ENCODE measurements at places on chromosomes 6 and 20. TPM values are rescaled to one million over a fixed set of nuclear protein-coding genes. Genes with fewer than 3 reads are reported as not detected.
A peak's percentile ranks its signal among the peaks of the same experiment; 100 is the strongest.

SLC13A3 gene
- 1.8 TPM for total RNA-seq

IFT52 gene
- 37.3 TPM for total RNA-seq

SLC17A2 gene
- total RNA-seq, result not detected

ME1 gene
- total RNA-seq, result 11.4 TPM

PTK6 gene
- total RNA-seq, result 3.8 TPM

RGS17 gene
- 0.69 TPM for total RNA-seq

GTSF1L gene
- total RNA-seq, result not detected

SLPI gene
- total RNA-seq, result 52.0 TPM

CLDN20 gene
- 0.30 TPM for total RNA-seq

- DNase-seq, result no peak
Observed at GRCh38 chr6:76594109-76594508, 521.6 kb upstream of the IMPG1 start.

- DNase-seq, result no peak
Observed at GRCh38 chr20:17519606-17520285, 11.4 kb downstream of the BFSP1 start.

GRCh38 chr20:63519668-63520503 lies 679 bp upstream of the PPDPF start:
- peak; percentile 74 for DNase-seq

- peak; percentile 27 for DNase-seq
Observed at GRCh38 chr6:20751293-20751935, 217.2 kb downstream of the CDKAL1 start.

DNA sequence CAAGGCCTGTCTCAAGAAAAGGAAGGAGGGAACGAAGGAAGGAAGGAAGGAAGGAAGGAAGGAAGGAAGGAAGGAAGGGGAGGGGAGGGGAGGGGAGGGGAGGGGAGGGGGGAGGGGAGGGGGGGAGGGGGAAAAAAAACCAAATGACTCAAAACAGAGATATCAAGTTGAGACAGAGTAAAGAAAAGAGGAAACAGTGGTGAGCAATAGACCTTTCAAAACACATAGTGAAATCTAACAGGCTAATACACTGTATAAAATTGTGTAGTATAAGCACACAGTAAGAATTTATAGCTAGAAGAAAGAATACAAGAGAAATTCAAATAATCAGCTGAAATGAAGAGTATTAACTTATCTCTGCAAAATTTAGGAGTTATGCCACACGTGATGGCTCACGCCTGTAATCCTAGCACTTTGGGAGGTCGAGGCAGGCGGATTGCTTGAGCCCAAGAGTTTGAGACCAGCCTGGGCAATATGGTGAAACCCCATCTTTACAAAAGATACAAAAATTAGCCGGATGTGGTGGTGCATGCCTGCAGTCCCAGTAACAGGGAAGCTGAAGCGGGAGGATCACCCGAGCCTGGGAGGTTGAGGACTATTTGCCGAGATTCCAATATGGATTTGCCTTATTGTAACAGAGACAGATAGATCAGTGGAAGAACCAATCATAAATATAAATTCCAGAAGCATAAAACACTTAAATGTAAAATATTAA lies 123.2 kb downstream of the PRND start:
- no peak for DNase-seq

DNA sequence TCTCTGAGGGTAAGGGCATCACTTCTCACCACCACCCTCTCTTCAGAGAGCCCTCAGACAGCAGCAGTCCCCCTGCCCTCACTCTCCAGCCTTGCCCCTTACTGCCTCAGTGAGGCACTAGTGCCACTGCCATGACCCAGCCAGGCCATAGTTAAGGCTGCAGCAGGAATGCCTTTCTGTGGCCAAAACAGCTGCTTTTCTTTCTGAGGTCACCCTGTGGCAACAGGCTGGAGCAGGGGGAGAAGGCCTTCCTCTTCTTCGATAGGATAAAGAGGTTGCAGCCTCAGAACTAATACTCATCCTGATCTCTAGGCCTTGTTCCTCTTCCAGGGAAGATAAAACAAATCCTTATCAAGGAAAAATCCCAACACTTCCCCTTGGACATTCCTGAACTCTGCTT lies 56.8 kb upstream of the ECI2 start:
- no peak for DNase-seq

DNA sequence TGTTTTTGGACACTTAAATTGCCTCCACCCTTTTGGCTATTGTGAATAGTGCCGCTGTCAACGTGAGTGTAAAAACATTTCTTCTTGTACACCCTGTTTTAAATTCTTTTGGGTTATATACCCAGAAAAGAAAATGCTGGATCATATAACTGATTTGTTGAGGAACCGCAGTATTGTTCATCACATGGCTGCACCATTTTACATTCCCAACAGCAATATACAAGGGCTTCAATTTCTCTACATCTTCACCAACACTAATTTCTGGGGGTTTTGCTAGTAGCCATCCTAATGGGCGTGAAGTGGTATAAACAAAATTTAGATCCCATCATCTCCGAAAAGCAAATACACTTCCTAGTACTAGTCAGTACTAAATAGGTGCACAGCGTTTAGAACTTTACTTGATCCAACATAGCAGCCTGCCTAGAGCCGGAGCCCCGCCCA lies 579 bp upstream of the BPHL start:
- DNase-seq, result no peak

DNA sequence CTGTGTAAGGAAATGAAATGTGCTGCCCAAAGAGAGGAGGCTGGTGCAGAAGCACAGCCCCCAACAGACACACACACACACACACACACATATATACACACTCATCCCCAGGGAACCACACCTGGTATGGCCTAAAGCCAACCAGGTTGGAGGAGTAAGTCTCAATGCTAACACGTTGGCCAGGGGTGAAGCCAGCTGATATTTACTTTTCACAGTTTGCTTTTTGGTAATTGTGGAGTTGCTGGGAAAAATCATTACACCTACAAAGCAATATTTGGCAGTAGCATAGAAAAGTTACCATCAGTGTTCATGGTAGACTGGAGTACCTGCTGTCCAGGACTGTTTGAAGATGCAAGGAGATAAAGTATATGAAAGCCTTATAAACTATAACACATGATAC lies 50.3 kb upstream of the NAA20 start:
- DNase-seq, result no peak

DNA sequence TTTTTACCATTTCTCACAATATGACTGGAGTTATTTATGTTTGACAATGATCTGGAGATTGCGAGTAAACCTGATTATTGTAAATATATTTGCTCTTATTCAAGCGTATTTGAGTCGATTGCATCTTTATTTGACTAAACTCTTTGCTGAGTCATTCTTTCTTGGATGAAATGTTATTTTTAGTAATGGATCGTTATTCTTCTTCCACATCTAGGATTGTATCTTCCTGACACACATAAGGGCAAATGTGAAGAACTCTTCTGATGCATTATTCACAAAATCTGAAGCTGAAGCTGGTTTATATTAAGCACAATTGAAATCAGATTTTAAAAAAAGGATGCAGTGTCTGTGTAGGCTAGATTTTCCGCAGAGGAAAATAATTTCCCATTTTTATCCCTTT lies 68.2 kb downstream of the SEL1L2 start:
- DNase-seq, result peak; percentile 3

DNA sequence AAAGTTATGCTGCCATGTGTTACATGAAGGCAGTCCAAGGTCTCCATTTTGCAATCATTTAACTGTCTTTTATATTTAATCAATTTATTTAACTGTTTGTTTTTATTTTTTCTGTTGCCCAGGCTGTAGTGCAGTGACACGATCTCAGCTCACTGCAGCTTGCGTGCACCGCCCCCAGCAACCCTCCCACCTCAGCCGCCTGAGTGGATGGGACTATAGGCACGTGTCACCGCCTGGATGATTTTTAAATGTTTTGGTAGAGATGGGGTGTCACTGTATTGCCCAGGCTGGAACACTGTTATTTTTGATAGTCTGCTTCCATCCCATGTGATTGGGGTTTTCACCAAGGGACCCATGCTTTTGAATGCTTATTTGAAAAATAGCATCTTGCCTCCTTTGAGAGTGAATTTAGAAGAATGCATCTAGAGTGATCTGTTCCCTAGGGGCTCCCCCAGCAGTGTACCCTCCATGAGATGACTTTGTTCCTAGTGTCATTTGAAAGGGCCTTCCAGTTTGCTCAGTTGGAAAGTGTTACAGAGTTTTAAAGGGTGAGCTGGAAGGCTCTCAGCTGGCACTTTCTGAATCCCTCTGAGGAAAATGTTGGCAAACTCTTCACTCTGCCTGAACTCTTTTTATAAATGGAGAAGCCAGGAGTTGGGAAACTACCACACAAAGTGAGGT lies 143.4 kb downstream of the JARID2 start:
- no peak for DNase-seq

GRCh38 chr6:21594416-21595281 lies 1.1 kb downstream of the SOX4 start:
- DNase-seq, result peak; percentile 47

DNA sequence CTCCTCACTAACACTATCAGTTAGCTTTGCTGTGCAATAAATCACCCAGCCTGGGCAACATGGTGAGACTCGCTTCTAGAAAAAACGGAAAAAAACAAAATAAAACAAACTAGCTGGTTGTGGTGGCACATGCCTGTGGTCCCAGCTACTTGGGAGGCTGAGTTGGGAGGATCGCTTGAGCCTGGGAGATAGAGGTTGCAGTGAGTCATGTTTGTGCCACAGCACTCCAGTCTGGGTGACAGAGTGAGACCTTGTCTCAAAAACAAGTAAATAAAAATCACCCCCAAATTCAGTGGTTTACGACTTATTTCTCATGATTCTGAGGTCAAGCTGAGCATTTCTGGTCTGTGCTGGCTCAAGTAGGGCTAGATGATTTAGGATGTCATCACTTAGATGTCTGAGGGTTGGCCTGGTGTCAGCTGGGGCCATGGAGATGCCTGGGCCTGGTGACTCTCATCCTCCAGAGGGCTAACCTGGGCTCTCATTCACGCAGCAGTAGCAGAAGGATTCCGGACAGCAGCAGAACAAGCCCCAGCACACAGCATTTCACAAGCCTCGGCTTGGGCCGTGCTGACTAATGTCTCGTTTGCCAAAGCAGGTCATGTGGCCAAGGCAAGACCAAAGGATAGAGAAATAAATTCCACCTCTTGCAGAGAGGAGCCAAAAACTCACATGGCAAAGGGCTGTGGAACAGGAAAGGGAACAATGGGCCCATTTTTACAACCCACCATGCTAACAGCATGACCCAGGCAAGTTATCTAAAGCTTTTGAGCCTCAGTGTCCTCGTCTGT lies 32.5 kb downstream of the MGME1 start:
- no peak for DNase-seq

- DNase-seq, result no peak
Observed at GRCh38 chr6:30589754-30590358, 18.6 kb downstream of the ABCF1 start.

DNA sequence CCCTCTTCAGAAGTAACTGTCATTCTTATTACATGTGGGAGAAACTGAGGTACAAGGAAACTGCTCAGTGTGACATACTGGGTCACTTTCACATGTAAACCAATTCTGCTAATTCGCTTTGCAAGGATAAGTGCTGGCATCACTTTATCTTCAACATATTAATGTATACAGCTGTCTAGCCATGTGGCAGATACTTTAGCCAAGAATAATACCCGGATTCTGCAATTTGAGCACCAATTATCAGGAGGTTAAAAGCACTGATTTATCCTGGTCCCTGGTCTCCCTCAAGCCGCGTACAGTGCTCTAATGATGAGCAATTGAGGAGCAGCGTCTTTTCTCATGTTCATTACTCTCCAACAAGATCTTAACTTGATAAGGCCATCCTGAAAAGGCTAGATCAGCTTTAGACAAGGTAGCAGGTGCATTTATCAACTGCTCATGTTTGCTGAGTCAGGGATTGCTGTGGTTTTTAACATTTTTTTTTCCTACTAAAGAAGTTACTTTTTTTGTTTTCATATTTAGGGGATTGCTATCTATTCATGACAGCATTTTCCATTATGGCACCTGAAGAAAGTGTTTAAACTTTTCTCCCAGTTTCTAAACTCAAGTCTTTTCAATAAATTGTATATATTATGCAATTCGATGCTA lies 1066.3 kb upstream of the MAP3K7 start:
- no peak for DNase-seq

DNA sequence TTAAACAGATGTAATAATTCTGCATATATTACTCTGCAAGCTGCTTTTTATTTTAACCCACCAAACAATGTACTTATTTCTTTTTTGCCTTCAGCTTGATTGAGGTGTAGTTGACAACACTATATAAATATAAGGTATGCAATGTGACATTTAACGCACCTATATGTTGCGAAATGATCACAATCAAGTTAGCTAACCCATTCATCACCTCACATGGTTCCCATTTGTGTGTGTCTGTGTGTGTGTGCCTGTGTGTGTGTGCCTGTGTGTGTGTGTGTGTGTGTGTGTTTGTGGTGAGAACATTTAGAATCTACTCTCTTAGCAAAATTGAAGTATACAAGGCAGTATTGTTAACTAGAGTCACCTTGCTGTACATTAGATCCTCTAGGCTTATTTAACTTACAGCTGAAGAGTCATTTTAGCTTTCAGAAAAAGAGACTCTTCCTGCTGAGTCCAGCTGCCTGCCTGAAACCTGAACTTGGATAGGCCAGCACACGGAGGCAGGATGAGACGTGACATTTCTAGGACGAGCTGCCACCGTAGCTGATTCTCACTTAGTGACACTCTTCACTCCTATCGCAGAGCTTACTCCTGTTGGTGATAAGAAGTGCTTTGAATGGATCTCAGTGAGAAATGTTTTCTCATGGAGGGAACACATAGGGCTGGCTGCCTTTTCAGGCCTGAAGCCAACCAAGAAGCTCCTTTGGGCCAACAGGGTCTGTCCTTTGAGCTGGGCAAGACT lies 126.5 kb upstream of the RIPOR2 start:
- no peak for DNase-seq

- no peak for DNase-seq
Observed at GRCh38 chr6:95545226-95545625, 32.1 kb upstream of the MANEA start.

DNA sequence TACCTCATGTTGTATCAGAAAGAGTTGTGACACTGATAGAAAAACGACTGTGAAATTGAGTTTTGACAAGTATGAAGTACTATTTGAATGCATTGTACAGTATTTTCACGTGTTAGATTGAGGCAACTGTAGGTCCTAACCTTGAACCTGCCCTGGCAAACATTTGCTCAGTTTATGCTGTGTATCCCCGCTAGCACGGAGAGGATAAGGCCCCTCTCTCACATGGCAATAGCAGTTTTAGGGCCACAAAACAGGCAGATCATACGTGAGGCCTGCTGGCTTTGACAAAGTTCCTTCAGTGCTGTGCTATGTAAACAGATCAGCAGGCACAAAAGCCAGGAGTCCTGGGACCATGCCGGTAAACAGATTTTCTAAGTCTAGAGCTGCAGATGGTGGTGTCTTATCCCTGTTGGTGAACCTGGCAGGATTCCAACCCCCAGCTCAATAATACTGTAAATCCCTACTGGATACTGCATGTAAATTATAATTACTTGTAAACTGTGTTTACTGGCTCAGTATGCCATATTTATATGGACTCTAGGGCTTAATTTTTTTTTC lies 23.8 kb upstream of the FAM217A start:
- no peak for DNase-seq

DNA sequence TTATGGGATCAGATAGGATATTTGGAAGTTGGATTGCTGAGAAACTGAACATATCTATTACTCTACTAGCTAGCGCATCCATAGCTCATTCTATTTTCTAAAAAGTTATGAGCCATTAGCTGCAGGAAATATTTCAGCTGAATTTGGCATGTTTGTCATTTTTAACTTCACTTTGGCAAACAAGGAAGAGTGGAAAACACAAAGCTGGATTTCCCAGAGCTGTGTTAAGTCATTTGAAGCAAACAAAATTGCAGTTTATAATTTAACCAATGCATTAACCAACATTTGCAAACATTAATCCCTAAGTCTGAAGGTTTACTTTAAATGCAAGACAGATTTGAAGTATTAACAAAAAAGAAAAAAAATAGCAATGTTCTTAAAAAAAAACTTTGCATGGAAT lies 1.2 kb downstream of the ALDH8A1 start:
- no peak for DNase-seq

GRCh38 chr6:24840187-24840586 lies 41.5 kb upstream of the ARMH2 start:
- no peak for DNase-seq

All from skin of body (tissue), 3 donors.